Activated CD4-positive, alpha-beta T cell treated with anti-CD3 and anti-CD28 coated beads for 1 hour (primary cell): ENCODE measurements at places on chromosomes 2 and 18.
A peak's percentile ranks its signal among the peaks of the same experiment; 100 is the strongest.

- no peak for DNase-seq
Measured at GRCh38 chr2:218275371-218276072, 5.2 kb downstream of the PNKD start.

GRCh38 chr18:33123862-33124518 is 316.5 kb downstream of the CCDC178 start:
- no peak for DNase-seq

DNA sequence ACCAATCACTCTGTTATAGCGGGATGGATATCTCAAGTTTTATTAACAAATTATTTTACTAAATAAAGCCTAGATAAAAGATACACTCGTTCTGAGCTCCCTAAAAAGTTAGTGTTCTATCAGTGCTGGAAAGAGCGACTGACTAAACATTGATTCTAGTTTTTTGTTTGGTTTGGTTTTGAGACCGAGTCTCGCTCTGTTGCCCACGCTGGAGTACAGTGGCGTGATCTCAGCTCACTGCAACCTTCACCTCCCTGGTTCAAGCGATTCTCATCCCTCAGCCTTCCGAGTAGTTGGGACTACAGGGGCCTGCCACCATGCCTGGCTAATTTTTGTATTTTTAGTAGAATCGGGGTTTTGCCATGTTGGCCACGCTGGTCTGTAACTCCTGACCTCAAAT is 73.8 kb upstream of the CDCA7 start:
- DNase-seq: no peak

DNA sequence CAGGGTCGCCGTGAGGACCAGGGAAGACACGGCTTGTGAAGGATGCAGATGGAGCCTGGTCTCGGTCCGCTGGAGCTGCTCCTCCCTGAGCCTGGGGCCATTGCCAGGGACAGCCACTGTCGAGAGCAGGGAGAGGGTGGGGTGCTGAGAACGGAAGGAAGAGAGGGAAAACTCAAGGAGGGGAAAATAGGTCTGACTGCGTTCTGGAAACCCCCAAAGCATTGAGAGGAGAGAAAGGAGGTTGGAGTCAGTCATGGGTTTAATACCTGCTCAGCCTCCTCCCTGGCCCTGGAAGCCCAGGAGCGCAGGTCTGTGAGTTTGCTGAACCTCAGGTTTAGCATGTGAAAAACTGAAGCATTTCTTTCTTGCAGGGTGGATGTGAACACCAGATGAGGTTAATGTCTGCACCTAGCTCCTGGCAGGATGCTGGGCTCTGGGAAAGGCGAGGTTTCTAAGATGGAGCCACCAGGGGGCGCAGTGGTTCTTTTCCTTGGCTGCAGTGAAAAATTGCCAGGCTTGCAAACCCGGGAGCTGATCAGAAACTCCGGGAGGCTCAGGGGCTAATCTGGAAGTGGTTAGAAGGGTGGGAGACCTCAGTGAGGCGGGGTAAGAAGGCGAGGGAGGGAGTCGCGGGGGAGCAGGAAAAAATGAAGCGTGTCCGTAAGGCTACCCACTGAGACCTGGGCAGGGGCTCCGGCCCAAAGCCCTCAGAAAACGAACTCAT is 33.6 kb upstream of the RNF149 start:
- peak; percentile 58 for DNase-seq

DNA sequence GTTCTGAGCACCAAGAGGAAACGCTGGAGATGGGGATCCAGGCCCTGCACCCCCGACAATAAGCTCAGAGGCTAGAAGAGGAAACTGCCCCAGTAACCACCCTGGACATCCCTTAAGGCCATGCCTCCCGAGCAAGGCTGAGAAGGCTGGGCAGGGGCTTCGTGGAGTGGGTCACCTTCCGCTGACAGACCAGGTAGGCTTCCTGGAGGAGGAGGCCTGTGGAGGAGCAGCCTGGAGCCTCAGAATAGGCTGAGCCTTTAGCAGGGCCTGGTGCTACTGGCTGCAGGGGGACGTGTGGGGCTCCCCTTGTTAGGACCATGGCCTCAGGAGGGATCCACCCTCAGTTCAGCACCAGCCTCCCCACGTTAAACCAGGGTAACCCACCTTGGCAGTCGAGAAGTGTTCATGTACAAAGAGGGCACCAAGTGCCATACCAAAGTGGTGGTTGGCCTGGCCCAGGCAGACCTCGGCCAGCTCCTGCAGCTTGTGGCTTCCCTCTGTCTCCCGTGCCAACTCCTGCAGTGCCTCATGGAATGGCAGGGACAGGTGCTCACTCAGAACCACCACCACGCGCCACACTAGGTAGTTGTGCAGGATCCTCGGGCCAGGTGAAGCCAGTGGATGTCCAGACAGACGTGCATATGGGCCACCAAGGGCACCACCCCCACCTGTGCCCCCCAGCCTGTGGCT is 28.5 kb upstream of the ALPP start:
- no peak for DNase-seq

GRCh38 chr2:179605341-179605740 is 256.1 kb downstream of the ZNF385B start:
- no peak for DNase-seq

DNA sequence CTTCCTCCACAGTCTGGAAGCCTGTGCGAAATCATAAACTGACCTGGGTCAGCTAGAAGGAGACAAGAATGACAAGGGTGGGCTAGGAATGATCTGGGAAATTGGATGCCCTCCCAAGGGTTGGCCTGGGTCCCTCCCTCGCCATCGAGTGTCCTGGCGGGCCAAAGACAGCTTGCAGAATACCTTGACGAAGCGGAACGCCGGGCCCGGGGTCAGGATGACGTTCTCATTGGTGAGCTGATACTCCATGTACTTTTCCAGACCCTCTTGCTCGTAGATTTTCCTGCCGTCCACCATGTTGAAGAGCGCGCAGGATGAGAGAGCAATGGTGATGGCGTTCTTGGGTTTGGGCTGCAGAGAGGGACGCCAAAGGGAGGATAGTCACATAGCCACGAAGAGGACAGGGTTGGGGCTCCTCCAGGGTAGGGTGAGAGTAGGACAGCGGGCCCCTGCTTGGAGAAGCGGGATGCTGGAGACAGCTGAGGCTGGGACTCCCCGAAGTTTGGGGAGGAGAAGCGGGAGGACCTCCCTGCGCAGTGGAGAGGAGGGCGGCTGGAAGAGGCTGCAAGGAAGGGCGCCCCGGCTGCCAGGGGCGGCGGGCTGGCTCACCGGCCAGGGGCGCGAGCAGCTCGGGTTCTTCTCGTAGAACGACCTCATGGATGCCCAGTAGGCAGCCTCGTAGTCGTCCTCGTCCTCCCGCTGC is 5.3 kb downstream of the NT5C1B start:
- no peak for DNase-seq

DNA sequence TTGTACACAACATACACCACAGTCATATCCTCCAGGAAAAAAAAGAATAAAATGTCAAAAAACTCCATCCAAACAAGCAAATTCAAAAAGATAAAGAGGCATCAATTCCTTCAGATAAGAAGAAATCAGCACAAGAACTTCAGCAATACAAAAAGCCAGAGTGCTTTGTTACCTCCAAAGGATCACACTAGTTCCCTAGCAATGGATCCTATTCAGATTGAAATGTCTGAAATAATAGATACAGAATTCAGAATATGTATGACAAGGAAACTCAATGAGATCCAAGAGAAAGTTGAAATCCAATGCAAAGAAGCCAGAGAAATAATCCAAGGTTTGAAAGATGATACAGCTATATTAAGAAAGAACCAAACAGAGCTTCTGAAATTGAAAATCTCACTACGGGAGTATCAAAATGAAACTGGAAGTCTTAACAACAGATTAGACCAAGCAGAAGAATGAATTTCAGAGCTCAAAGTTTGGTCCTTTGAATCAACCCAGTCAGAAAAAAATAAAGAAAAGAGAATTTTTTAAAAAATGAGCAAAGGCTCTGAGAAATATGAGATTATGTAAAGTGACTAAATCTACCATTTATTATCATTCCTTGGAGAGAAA is 80.6 kb downstream of the TRABD2A start:
- DNase-seq: no peak

GRCh38 chr2:191352536-191352935 is 107.3 kb downstream of the MYO1B start:
- no peak for DNase-seq

- no peak for DNase-seq
Measured at GRCh38 chr18:47062471-47062870, 27.1 kb upstream of the ELOA2 start.

GRCh38 chr18:41949206-41949920 is 5.7 kb upstream of the PIK3C3 start:
- no peak for DNase-seq

DNA sequence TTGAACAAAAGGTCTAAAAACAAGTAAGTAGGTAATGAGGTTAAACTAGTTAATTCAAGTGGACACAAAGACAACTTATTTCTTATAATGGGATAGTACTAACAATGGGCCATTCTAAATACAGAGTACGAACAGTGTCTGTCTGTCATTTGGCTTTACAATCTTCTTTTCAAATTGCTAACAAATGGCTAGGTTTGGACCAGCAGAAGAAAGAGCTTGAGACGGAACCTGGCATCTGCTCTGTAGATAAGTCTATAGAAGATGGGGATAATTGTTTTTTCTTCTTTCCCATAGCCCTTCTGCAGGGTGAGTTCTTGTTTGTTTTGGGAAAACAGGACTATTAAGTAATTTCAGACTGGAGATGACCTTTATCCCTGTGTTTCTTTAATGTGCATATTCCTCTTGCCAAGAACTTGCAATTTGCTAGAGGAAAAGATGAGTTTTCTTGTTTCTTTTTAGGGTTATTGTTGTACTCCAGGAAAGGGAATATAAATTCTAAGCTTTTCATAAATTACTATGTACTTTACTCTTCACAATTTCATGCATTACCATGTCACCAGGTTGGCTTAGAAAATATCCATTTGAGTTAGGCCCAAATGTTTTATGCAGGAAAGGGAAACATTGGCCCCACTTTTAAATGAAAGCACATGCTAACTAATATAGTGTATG is 500.5 kb upstream of the SYT4 start:
- no peak for DNase-seq

DNA sequence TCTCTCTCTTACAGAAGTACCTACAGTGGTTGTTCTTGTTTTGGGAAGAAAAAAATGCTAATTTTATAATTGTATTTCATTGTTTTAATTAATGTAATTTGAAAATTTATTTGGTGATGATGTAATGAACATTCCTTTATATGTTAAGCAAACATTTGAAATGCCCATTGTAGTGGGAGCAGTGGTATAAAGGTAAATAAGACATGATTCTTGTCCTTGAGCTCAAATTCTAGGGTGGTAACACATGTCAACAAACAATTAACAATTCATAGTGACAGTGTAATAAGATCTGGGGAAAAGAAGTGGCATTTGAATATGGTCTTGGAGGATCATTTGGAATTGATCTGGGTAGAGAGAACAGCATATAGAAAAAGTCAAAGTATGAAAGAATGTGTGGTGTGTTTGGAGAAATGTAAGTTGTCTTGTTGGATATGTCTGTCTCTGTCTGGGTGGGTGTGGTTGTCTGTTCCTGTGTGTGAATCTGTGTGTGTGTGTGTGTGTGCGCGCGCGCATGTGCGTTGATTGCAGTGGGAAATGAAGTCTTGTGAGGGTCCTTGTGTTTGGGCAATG is 5.8 kb downstream of the PTPN4 start:
- no peak for DNase-seq

- no peak for DNase-seq
Measured at GRCh38 chr2:156436497-156437085, 412 bp downstream of the GPD2 start.

- no peak for DNase-seq
Measured at GRCh38 chr2:95314964-95315611, 17.9 kb downstream of the KCNIP3 start.

GRCh38 chr2:86290596-86291327 is 46.7 kb downstream of the REEP1 start:
- no peak for DNase-seq

- DNase-seq: no peak
Measured at GRCh38 chr18:9055185-9055584, 47.3 kb upstream of the NDUFV2 start.

DNA sequence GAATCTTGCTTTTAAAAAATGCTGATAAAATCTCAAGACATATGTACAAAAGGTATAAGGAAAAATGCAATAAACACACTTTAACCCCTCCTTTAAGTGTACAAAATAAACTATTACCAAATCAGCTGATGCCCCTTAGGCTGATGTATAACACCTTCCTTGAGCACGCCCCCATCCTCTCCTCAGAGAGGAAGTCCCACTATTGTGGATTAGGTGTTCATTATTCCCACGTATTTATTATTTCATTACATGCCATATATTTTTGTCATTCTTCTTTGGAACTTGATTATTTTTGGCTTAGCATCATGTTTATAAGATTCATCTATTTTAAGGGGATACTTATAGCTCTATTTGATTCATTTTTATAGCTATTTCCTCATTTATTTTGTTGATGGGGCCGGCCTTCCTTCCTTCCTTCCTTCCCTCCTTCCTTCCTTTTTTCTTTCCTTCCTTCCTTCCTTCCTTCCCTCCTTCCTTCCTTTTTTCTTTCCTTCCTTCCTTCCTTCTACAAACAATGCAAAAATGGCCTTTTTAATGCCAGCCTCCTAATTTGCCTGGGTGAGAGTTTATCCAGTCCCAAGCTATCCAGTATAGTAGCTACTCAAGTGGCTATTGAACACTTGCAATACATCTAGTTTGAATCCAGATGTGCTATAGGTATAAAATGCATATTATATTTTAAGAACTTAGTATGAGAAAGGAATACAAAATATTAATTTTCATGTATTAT is 4.0 kb downstream of the SERPINB13 start:
- no peak for DNase-seq

GRCh38 chr2:96095116-96095636 is 21.2 kb downstream of the ADRA2B start:
- no peak for DNase-seq

DNA sequence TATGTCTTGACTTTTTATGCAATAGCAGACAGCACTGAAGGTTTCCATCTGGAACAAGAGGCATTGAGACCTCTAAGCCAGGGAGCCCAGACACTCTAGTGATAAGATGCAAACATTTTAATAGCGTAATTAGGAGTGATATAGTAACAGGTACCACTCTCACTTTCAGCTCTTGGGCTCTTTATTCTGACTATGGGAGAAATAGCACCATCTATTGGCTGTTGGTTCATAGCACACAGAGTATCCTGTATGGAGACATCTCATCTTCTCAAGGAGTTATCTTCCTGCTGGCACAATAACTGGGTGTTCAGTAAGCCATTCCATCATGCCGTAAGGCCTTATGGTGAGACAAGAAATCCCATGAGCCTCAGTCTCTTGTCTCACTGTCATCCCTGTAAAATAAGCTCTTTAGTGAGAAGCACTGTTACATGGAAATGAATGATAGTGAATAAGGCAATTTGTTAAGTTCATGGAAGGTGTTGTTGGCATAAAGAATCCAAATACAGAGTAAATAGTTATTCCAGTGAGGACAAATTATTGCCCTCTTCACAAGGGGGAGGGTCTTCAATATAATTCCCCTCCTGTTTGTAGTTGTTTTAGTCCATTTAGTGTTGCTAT is 48.3 kb downstream of the THUMPD2 start:
- no peak for DNase-seq
